Hypothalamus (tissue), 51 donors: ENCODE measurements at places on chromosomes 2 and 18.

DNA sequence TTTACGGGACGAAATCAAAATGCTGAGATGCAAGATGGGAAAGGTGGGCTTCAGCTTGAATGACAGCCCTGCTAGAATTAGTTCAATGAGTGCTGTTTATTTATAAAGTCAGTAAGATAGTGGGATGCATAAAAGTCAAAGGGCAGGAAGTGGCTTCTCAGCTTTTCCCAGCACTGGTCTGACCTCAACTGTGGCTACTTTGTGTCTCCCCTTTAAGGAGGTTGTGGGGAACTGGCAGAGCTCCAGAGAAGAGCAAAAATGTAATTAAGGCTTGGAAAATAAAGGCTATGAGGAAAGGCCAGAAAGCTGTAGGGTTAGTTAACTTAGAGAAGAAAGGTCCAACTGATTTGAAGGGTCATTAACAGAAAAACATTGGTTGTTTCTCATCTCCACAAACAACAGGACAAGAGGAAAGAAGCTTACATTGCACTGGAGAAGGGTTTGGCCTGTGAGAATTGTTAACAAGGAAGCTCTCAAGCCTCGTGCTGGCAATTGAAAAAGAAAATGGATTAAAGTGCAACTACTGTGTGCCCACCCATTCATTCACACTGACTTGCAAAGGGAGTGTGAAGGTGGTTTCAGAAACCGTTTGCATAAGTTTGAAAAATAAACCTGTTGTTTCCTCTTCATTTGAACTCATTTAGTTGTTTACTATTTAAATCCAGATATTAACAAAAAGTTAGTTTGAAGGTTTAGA, 68.8 kb upstream of the CD28 start:
- no peak for DNase-seq

DNA sequence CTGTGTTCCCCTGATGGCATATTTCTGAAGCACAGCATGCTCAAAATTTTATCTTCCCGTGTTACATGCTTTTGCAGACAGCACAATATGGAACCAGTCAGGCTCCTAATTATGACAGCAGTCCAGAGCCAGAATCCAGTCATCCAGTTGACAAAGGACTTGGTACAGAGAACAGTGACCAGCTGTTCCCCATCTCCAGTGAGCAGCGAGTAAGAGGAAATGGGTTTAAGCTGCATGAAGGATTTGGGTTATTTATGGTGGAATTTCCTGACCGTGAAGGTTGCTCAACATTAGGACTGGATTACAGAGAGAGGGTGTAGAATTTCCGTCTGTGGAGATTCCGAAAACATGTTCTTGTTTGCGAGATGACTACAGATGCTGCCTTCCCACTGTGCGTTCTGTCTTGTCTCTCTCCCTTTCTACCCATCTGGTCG, 24.4 kb downstream of the SGPP2 start:
- DNase-seq = no peak

DNA sequence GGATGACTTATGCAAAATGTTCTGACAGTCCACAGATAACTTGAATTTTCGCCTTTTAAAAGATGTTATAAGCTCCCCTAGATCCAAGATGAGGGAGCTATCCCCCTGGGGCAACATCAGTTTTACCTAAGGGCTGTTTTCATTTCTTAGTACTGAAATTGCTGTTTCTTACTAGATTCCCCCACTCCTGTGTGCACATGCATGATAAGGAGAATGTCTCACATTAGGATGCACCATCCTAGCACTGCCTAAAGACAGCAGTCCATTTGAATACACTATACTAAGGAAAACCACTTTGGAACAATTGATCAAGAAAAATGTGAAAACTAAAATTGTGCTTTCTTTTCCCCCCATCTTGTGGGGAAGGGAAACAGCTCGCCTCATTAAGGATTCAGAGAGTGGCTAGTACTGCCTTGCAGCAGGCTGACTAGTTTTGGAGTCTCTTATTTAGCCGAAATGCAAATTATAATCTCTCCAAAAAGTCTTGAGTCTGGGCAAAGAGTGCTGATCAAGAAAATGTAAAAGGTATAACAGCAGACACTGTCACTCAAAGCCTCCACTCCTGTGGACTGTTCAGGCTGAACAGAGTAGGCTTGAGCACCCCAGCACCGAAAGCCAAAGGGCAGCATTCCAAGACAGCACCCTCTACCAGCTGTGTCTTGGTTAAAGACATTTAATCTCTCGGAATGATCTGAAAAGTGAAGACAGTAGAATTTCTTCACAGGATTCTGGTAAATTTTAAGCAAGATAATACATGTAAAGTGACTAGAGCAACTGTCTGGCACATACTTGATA, 65.0 kb downstream of the ZNF385B start:
- DNase-seq = no peak

- no peak for DNase-seq
Observed at GRCh38 chr2:5144159-5144558, 548.0 kb upstream of the SOX11 start.

DNA sequence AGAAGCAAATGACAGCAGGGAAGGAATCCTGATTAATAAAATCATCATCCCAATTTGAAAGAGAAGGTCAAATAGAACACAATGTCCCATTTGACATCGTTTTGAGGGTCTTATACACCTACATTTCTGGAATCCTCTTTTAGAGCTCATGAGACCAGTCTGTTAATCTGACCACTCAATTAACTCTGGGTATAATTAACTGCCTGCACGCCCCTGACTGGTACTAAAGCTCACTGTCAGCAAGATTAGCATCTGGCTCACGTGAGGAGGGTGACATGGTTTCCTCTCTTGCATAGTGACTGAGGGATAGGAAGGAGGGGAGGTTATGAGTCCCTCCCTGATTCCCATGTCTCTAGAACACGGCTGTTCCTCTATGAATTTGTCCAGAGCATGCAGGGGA, 124.3 kb downstream of the ICOS start:
- no peak for DNase-seq

DNA sequence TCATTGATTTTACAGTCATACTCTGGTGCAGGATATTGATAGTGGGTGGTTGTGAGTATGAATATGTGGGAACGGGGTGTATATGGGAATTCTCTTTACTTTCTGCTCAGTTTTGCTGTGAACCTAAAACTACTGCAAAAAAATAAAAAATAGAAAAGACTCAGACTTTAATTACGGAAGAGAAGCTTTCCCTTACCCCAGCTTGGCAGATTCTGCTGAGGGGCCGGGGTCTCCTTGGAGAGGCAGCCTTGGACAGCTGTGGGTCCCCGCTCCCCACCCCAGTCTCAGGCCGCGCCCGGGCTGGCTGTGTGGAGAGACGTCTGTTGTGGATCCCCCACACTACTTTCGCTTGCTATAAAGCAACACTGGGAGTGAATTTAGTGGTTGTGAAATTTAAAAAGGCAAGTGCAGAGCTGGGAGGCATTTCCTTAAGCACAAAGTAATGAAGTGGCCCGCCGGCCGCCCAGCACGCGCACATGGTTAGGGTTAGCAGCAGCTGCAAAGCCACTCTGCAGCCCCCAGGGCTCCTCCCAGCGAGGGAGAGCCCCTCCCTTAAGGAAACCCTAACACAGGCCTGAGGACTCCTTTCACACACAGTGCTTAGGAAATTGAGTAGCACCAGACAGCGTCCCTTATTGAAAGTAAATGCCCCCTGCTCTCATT, 102.4 kb downstream of the DDX1 start:
- no peak for DNase-seq

GRCh38 chr2:48633143-48633542, 15.5 kb downstream of the GTF2A1L start:
- no peak for DNase-seq

DNA sequence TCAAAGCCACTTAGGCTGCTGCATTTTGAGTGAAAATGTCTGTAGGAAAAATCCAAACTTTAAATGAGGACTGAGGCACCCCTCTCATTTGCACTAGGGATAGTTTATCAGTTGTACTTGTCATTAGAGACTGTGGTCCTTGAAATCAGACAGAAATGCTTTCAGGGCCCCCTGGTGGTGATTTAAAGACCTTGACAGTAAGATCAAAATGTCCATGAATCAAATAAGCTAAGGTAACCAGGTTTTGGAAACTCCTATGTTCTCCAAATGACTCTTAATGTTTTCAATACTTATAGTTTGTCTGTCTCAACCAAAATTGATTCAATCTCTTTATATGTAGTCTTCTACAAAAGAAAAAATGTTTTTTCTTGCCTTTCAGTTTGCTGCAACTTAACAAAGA, 28.8 kb upstream of the DDX18 start:
- no peak for DNase-seq

DNA sequence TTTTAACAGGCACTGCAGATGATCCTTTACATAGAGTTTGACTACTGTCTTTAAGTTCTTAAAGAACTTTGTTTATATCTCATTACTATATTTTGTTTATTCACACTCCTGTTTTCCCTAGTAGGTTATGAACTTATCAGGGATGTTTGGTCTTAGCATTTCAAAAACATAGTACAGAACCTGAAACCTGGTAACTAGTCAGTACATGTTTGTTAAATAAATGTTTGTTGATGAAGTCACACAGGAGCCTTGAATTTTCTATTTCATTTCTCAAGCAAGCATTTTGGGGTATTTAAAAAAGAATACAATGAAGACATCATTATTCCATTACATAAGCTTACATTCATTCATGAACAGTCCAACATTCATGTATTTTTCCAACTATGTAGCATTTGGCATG, 280.3 kb upstream of the ZSWIM2 start:
- no peak for DNase-seq

DNA sequence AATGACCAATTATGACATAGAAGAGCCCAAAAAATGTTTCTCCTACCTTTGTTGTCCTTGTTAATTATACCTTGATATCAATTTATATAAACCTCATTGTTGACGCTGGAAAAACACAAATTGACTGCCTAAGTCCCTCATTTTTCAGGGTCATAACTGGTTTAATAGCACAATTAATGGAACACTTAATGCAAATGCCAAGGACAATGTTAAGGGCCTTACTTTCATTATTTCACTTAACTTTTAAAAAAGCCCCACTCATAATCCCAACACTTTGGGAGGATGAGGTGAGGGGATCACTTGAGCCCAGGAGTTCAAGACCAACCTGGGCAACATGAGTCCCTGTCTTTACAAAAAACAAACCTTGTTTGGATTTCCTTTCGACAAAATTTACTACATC, 3.5 kb upstream of the STPG4 start:
- DNase-seq = no peak

DNA sequence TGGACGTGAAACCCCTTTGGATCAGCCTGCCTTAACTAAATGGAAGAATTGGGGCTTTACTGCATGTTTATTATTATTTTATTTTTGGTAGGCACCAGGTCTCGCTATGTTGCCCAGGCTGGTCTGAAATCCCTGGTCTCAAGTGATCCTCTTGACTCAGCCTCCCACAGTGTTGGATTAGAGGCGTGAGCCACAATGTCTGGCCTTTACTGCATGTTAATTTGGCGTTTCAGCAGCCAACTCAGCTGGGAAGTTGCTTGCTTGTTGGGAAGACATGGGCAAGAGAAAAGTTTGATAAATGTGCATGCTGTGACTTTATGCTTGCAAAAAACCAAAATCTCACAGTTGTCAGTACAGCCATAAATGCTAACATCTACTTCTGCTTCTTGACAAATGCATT, 105.1 kb downstream of the FMNL2 start:
- DNase-seq = no peak

GRCh38 chr2:42404676-42405075, 43.7 kb upstream of the COX7A2L start:
- DNase-seq = no peak

DNA sequence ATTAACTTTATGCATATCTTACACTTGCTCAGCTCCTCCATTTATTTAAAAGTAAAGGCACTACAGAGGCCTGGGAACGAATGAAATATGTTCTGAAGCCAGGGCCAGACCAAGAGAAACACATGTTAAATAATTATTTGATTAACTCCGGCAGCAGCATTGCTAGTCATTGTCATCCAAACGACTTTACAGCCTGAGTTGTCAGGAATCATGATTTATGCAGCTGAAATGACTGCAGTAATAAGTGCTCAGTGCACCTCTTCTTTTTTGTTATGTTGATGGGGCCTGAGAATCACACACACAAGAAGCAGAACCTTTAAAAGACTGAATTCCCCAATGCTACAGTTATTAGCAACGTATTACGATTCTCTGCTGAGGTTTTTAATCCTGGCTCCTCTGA, 58.9 kb downstream of the EPHA4 start:
- no peak for DNase-seq

DNA sequence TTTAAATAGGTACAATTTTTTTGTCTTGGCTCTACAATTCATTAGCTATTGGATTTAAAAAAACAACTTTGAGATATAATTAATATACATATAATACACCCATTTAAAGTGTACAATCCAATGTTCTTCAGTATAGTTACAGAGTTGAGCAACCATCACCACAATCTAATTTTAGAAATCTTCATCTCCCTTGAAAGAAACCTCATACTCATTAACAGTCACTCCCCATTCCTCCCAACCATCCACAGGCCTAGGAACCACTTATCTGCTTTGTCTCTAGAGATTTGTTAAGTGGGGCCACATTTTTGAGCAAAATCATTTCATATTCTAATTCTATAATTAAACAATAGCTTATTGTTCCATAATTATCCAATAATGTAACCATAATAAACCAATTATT, 32.6 kb downstream of the MRPL33 start:
- no peak for DNase-seq

GRCh38 chr2:175619179-175620045, 382.7 kb downstream of the LNPK start:
- no peak for DNase-seq

- no peak for DNase-seq
Observed at GRCh38 chr18:60112369-60112768, 212.6 kb downstream of the PMAIP1 start.

GRCh38 chr2:45859682-45860081, 208.2 kb downstream of the PRKCE start:
- DNase-seq = no peak

- no peak for DNase-seq
Observed at GRCh38 chr2:37665604-37666362, 5.7 kb downstream of the CDC42EP3 start.

GRCh38 chr2:155256803-155257202, 558.3 kb downstream of the KCNJ3 start:
- DNase-seq = no peak

- DNase-seq = no peak
Observed at GRCh38 chr2:31319406-31320175, 85.6 kb downstream of the EHD3 start.

DNA sequence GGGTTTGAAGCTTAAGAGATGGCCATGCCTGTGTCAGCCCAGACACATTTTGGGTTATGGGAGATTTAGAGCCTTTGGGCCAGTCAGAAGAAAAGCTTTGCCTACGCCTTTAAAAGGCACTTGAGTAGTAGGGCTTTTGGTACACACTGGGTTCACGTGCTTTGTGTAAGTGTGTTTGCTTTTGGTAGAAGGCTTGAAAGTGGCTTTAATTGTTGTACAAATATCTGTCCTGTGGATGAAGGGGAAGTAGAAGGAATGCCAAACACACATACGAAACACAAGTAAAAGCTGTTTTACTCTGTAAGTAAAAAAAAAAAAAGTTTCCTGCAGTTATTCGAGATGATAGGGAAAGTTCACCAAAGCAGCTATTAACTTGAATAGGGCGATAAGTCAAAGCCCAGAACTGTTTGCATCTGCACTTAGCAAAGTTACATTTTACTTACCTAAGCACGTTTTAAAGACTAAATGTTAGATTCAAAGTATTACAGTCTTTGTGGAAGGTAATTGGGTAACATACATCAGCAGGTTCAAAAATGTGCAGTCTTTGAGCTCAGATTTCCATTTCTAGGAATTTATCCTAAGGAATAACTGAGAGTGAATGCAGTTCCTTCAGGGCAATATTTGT, 75.4 kb downstream of the STK25 start:
- no peak for DNase-seq

- DNase-seq = no peak
Observed at GRCh38 chr18:58387716-58388115, 241.2 kb downstream of the ALPK2 start.

GRCh38 chr18:22641958-22642357, 224.2 kb upstream of the CTAGE1 start:
- DNase-seq = no peak
